ENCODE measurements at places on chromosomes 2 and 18.

DNA sequence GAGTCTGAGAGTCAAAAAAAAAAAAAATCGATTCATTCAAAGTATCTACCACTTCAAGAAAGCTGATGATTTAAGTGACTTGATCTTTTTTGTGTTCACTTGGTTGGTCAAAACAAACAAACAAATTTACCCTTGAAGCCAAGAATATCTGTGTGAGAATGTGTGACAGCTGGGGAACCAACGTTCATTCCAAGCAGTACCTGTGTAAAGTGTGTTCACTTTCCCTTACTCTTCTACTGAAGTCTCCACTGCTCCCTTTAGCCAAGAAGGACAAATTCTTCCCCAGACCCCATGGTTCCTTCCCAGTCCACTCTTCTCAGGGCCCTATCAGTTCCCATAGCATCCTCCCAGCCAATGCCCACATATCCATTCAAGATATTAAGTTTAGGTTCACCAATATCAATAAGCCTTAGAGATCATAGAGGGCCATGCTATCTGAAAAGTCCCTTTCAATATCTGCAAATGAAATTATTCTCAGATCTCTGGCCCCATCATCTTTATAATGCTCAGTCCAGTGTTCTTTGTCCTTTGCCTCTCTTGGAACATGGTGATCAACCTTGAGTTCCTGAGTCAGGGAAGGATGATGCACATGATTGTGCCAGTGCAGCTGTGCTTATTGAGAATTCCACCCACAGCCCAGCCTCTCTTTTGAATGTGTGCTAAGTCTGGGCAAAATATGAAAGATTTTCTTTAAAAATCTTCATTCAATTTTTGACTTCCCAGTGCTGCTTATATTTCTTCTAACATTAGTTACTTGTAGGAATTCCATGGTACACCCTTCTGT lies 82.8 kb upstream of the DTNA start:
- no peak overlapping the region for H3K27ac ChIP-seq
- no peaks in the 10 kb centered on the region for H3K27me3 ChIP-seq
- DNase-seq: no peak
- H3K36me3 ChIP-seq: no peaks in the 10 kb centered on the region
- no peaks in the 10 kb centered on the region for H3K4me1 ChIP-seq
- H3K4me3 ChIP-seq: no peak overlapping the region

GRCh38 chr2:12090072-12090471 lies 343.6 kb downstream of the LPIN1 start:
- no peak overlapping the region for H3K27ac ChIP-seq
- H3K27me3 ChIP-seq: no peaks in the 10 kb centered on the region

- DNase-seq: no peak
- H3K4me1 ChIP-seq: no peaks in the 10 kb centered on the region
- no peaks in the 10 kb centered on the region for H3K27me3 ChIP-seq
Measured at GRCh38 chr2:143083636-143084035, 45.6 kb upstream of the ARHGAP15 start.

DNA sequence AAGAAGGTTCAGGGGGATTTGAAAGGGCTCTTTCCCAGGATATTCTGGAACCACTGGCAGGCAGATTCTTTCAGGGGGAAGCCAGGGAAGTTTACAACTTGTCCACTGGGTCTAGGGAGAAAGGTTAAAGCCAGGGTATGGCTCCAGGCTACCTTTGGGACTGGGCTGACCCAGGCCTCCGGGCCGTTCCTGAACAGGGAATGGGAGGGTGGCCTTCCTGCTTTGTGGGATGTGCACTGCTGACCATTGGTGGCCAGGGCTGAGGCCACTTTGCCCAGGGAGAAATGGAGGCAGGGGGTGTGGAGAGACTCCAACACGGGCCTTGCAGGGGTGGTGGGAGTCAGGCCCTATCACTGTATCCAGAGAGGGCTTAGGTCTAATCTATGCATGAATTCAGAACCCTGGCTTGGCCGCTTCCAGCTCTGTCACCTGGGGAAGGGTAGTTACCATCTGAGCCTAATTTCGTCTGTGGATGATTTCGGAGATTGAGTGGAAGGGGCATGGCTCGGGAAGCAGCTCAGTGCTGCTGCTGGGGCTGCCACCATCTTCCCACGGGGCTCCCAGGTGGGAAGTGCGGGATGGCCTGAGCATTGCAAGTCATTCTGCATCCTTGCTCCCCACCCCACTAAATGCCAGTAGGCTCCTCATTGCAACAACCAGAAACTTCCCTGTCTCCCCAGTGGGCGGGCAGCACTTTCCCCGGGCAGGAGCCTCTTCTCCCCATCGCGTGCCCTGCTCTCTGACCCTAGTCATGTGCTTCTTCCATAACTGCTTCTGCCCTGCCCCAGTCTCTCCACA lies 57.1 kb upstream of the OTOF start:
- H3K4me3 ChIP-seq: no peak overlapping the region
- DNase-seq: no peak
- no peaks in the 10 kb centered on the region for H3K36me3 ChIP-seq
- H3K27me3 ChIP-seq: no peaks in the 10 kb centered on the region

DNA sequence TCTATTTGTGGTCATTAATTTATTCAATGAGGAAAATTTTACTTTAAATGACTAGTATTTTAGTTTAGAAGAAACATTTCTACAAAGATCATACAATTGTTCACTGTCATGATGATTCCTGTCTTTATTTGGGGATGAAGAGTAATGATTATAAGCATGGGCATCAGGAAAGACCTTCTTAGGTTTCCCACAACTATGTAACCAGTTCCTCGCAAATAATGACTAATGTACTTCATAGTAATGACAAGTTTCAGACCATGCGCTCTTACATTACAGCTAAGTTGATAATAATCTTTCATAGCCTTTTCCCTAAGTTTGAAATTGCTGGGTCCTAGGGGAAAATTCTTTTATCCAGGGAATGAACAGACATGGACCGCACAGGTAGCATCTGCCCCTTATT lies 90.5 kb downstream of the MYO5B start:
- no peaks in the 10 kb centered on the region for H3K36me3 ChIP-seq
- DNase-seq: no peak
- no peaks in the 10 kb centered on the region for H3K27me3 ChIP-seq
- no peaks in the 10 kb centered on the region for H3K4me1 ChIP-seq
- H3K27ac ChIP-seq: no peak overlapping the region
- no peak overlapping the region for H3K4me3 ChIP-seq

DNA sequence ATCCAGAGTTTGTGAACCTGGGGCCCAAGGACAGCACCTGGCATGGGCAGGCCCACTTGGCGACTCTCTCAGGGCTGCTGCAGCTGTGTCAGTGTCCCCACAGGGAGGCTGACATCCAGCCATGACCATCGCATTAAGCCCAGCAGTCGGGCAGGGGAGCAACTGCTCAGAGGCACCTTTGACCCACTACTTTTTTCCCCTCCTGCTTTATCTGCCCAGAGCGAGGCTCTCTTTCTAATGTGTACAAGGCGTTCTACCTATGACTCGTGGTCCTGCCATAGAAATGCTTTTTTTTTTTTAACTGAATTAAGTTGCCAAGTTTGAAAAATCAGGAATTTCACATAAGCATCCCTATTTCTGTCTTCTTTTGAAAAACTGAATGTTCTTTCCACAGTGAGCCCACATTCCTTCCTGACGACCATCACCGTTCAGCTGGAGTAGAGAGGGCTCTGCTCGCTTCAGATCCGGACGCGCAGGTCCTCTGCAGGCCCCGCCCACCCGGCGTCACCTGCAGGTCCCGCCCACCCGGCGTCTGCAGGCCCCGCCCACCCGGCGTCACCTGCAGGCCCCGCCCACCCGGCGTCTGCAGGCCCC lies 403 bp upstream of the CLUL1 start:
- no peak overlapping the region for H3K4me3 ChIP-seq
- H3K36me3 ChIP-seq: no peaks in the 10 kb centered on the region
- DNase-seq: no peak
- H3K4me1 ChIP-seq: peaks cover 11% of the 10 kb centered on the region

GRCh38 chr2:205171261-205171940 lies 510.9 kb upstream of the NRP2 start:
- H3K36me3 ChIP-seq: no peaks in the 10 kb centered on the region
- H3K4me1 ChIP-seq: no peaks in the 10 kb centered on the region
- no peak for DNase-seq
- H3K27me3 ChIP-seq: no peaks in the 10 kb centered on the region
- H3K4me3 ChIP-seq: no peak overlapping the region

GRCh38 chr2:35495182-35495581 lies 860.4 kb upstream of the CRIM1 start:
- DNase-seq: no peak
- no peaks in the 10 kb centered on the region for H3K36me3 ChIP-seq
- no peaks in the 10 kb centered on the region for H3K27me3 ChIP-seq
- no peaks in the 10 kb centered on the region for H3K4me1 ChIP-seq
- H3K4me3 ChIP-seq: no peak overlapping the region

GRCh38 chr2:64363848-64364247 lies 90.1 kb upstream of the LGALSL start:
- DNase-seq: no peak
- no peaks in the 10 kb centered on the region for H3K36me3 ChIP-seq
- no peaks in the 10 kb centered on the region for H3K27me3 ChIP-seq
- no peaks in the 10 kb centered on the region for H3K4me1 ChIP-seq

DNA sequence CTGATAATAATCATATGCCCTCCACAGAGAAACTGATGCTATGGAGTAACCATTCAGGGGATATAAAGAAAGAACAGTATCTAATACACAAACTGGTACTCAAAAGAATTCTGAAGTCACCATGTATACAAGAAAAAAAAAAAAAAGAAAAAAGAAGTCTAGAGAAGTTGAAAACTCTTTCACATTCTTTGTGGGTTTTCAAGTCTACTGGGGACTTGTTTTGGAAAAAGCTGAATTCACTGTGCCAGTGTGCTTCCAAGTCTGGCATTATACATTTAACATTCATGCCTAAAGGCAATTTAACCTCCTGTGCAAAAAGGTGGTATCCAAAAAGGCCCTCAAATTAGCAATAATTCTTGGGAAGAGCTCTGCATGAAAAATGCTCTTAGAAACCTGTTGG lies 94.8 kb upstream of the ITGB6 start:
- no peaks in the 10 kb centered on the region for H3K4me1 ChIP-seq
- H3K4me3 ChIP-seq: no peak overlapping the region
- no peak overlapping the region for H3K27ac ChIP-seq
- no peak for DNase-seq

DNA sequence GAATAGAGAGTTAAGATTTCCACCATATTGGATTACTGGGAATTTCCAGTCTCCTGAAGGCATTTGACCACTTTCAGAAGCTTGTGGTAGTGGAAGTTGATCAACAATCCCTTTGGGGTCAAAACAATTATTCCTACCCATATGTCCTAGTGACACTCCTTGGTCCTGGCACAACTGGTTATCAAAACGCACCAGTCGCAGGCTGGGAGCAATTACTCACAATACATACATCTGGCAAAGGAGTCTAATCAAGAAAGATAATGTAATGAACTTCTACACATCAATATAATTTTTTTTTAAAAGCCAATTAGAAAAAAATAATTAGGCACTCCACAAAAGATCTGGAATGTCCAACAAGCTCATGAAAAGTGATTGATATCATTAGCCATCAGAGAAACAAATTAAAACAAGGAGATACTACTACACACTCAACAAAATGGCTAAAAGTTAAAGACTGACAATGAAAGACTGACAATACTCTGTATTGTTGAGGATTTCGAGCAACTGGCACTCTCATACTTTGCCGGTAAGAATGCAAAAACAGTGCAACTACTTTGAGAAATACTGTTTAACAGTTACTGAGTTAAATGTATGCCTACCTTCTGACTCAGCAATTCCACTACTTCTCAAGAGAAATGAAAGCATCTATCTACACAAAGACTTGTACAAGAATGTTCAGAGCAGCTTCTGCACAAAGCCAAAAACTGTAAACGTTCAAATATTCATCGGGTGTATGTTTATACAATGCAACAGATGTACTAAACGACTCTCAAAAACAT lies 2.0 kb downstream of the INO80C start:
- peaks cover 15% of the 10 kb centered on the region for H3K4me1 ChIP-seq
- H3K27me3 ChIP-seq: no peaks in the 10 kb centered on the region

DNA sequence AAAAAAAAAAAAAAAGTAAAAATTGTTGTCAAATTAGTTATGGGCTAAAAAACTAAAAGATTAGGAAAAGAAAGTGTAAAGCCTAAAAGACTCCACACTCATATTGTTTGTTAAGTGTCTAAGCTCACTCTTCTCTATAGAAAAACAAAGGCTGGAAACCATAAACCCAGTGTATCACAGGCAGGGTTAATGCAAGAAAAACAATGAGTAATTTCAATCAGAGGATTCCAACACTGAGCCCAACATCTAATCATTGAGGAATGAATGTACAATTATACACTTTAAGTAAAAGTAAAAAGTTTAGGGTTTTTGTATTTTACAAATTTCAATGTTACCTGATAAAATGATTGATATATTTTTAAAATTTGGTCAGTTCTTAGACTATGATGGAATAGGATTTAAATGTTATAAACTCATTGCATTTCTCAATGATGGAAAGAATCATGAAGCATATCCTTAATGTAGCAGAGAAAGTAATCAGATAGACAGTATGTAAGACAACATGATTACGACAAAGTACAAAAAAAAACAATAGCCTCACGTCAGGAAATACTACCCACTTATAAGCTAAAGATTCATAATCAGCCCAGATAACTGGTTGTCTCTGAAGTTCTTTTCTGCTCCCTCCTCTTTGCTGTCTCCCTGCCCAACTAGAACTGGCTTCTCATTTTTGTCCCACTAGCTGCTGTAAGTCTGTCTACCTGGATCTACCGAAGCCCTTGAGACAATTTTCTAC lies 44.5 kb upstream of the SP3 start:
- H3K27me3 ChIP-seq: no peaks in the 10 kb centered on the region
- H3K4me3 ChIP-seq: no peak overlapping the region
- H3K4me1 ChIP-seq: peaks cover 16% of the 10 kb centered on the region
- no peak overlapping the region for H3K27ac ChIP-seq
- no peaks in the 10 kb centered on the region for H3K36me3 ChIP-seq

DNA sequence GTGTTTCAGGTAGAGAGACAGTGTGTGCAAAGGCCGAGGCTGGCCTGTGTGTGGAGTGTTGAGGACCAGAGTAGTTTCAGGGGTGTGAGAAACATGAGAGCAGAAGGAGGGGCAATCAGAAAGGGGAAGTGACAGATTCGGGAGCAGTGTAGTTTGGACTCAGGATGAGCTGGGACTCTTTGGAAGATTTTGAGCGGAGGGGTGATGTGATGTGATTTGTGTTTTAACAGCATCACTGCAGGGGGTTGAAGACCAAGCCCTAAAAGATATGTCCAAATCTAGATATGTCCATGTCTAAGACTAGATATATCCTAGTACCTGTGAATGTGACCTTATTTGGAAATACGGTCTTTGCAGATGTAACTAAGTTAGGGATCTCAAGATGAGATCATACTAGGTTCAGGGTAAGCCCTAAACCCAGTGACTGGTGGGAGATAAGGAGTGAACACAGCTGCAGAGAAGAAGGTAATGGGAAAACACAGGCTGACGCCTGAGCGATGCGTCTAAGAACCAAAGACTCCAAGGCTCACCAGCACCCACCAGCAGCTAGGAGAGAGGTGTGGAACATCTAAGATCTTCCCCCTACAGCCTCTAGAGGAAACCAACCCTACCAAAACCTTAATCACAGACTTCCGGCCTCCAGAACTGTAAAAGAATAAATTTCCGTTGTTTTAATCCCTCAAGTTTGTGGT lies 38.5 kb upstream of the MYO3B start:
- H3K4me3 ChIP-seq: no peak overlapping the region
- DNase-seq: no peak
- no peaks in the 10 kb centered on the region for H3K27me3 ChIP-seq
- H3K36me3 ChIP-seq: no peaks in the 10 kb centered on the region
